ENCODE measurements at places on chromosomes 11 and 22.

- no peak for DNase-seq
Observed at GRCh38 chr11:73265278-73265810, 6.8 kb upstream of the P2RY6 start.

GRCh38 chr11:87307101-87307500, 269.4 kb downstream of the TMEM135 start:
- no peak for DNase-seq

GRCh38 chr22:24086310-24086709, 75.2 kb downstream of the CABIN1 start:
- DNase-seq: no peak

DNA sequence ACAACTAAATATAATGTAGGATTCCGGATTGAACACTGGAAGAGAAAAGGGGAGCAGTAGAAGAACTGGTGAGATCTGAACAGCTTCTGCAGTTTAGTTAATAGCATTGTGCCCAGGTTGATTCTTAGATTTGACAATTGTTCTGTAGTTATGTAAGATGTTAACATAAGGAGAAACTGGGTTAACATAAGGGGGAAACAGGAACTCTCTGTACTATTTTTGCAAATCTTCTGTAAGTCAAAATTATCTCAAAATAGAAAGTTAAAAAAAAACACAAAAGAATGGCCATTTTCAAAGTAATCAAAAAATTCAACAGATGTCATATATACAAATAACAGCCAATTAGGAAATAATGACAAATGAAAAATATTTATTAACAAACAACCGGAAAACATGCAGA, 18.7 kb upstream of the LRP5 start:
- no peak for DNase-seq

GRCh38 chr11:15783619-15784018, 572.7 kb downstream of the SOX6 start:
- no peak for DNase-seq

- no peak for DNase-seq
Observed at GRCh38 chr11:115407496-115407895, 96.7 kb downstream of the CADM1 start.

DNA sequence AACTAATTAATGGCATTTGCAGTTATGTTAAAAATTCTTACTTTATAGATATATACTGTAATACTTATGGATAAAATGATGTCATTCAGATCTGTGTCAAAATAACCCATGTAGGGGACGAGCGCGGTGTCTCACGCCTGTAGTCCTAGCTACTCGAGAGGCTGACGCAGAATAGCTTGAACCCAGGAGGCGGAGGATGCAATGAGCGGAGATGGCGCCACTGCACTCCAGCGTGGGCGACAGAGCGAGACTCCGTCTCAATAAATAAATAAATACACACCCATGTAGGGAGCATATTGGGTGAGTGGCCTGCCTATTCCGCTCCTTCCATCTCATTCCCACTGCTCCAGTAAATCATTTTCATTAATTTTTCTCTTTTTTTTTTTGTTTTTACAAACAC, 7.1 kb downstream of the SNU13 start:
- DNase-seq: no peak

- DNase-seq: no peak
Observed at GRCh38 chr22:40010746-40011145, 16.0 kb downstream of the FAM83F start.

GRCh38 chr11:99932684-99933083, 754.4 kb upstream of the ARHGAP42 start:
- no peak for DNase-seq

DNA sequence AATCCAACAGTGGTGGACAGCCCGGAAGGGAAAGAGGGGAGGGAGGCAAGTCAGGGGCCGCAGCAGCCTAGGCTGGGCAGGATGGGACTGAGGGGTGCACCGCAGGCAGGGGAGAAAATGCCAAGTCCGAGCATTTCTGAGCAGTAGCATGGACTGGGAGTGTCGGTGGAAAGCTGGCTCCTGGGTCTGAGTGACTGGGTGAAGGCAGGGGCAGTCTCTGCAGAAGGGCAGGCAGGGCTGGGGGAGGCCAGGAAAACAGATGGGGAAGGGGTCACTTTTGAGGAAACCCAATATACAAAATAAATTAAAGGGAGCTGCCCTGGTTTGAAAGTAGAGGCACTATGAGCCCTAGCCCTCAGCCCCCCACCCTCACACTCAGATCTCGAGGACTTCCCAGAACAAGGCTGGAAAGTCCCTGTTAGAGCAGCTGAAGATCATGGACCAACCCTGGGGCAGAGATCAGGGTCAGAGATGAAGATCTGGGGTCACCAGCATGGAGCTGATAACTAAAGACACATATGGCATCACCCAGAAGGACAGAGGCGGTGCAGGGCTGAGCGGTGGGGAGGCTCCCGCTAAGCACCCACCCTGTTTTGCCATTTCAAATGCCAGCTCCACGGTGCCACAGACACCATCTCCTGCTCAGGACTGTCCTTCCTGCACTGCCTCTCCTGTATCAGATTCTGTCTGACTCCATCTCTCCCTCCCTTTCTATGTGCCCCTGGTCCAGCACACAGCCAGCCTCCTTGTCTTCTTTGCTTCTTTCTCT, 32.4 kb upstream of the ETS1 start:
- no peak for DNase-seq

- DNase-seq: no peak
Observed at GRCh38 chr11:90171359-90171758, 36.9 kb downstream of the NAALAD2 start.
